Stimulated activated CD8-positive, alpha-beta memory T cell treated with anti-CD3 and anti-CD28 coated beads, Interleukin-4, amount 100 ng/mL, for 1 hour (primary cell): ENCODE measurements at places on chromosomes 1 and 21.

- DNase-seq: no peak
Observed at GRCh38 chr1:92599184-92599583, 112.5 kb upstream of the GFI1 start.

DNA sequence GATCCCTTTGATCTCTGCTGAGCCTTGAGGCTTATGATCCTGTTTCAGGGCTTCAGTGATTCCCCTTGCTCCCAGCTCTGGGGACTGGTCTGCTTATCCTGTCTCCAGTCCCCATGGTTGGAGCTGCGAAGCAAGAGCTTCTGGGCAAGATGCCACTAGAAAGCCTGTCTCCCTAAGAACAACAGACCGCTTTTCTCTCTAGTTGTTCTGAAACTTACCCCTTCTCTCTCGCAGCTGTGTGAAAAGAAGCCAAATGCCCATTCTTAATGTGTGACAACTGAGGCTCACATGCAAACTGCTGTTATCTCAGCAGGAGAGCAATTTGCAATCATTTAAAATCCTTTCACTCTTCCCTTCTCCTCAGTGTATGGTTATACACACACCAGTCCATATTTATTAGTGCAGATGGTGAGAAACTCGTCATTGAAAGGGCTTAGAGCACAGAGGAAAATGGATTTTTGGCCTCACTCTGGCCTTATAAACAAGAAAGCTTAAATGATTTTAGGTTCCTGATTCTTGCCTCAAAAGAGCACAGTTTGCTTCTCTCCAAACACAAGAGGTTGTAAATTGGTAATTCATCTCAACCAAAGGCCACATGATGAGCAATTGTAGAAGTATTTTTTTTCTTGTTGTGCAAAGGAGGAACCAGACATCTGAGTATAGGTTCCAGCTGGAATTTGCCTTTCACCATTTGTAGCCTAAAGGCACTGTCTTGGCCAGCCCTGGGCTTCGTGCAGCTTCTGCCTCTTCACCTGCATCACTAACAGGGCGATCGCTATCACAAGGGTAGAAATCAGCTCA is 179.2 kb upstream of the LMO4 start:
- DNase-seq: no peak

GRCh38 chr21:39788383-39788782 is 43.4 kb downstream of the IGSF5 start:
- DNase-seq: no peak

DNA sequence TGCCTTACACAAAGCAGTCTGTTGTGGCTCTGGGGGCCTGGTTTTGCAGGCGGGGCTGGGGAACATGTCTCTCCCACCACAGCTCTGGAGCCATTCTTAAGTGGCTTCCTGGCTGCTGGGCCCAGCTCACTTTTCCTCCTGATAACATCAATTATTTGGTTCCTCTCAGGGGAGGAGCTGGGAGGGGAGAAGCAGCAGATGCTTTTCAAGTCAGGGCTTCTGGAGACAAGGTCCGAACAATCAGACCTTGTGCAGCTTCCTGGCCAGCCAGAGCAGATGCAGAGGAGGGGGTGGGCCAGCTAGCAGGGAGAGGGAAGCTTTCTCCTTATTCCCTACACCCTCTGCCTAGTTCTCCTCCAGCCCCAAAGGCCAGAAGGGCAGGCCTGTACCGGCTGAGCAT is 3.7 kb upstream of the PAQR6 start:
- DNase-seq: no peak

DNA sequence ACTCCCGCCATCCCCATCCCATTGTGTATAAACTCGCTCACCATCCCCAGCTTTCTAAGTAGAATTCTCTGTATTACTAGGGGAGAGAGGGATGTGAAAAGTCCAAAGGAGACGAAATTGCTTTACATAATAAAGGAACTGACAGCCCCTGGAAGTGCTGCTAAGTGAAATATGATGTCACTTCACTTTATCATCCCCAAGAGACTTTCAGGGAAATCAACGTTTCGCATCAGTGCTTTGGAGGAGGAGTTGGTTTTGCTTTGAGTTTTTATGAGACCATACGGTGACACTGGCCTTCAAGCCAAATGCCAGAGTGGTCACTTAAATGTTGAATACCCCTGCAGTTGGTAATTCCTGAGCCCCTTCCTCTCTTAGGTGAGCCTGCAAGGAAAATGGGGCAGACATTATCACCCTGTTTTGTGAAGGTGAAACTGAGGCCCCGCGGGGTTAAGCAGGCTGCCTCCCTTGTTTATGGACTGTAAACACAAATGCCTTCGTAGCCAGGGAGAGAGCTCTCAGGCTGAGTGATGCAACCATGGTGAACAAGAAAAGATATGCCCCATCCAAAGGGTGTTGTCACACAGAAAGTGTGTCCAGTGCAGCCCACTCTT is 58.4 kb upstream of the KAZN start:
- DNase-seq: no peak

GRCh38 chr1:23537296-23537973 is 6.4 kb upstream of the E2F2 start:
- no peak for DNase-seq

DNA sequence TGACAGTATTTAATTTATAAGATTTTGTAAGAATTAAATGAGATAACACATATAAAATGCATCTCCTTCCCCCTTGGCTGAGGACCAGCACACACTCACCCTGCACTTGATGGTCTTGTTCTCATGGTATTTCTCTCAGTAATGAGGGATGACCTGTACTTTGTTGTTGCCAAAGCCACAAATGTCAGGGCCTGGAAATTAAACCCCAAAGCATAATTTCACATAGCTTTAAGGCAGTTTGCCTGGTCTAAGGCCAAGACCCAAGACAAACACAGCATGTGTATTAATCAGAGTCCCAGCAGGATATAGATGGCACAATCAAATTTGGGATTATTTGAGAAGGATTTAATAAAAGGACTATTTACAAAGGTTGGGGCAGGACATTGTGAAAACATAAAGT is 48.6 kb upstream of the EPS15 start:
- DNase-seq: no peak

DNA sequence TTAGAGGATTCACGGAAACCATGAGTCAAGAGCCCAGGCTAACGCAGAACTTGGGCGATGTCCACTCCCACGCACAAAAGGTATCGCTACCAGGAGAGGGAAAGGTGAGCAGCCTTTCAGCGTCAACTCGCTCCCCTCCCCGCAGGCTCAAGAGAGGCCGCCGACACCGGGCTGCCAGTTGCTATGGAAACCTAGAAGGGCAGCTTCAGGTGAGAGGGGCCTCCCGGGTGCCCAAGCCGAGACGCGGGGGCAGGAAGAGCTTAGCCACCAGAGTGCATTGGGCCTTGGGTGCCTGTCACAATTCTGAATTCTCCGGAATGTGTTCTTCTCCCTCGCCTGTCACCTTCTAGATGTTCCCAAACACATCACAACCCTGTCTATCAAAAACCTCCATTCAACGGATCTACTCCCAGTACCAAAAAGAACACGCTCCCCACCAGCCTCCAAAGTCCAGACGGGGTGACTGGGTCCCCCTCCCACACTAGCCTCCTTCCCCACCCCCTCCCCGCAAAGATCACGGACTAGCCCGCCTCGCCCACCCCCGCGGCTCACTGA is 694 bp downstream of the MEAF6 start:
- peak; percentile 10 for DNase-seq

GRCh38 chr21:36547464-36547863 is 67.5 kb upstream of the CLDN14 start:
- no peak for DNase-seq

DNA sequence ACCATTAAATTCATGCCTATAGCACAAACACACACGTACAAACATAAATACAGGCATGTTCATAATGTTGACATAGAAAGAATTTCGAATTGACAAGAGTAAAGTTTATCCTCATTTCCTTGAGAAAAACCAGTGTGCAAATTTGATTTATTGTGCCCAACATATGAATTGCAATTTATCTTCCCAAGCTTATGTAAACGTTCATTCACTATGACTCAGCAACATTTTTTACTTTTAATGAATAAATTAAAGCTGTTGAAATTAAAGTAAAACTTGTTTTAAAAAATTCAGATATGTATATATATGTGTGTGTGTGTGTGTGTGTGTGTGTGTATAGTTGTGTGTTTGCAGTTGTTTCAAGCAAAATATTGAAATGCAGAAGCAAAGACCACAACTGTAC is 1067.9 kb downstream of the BRINP3 start:
- DNase-seq: no peak

GRCh38 chr1:227225715-227226346 is 92.5 kb downstream of the CDC42BPA start:
- no peak for DNase-seq

DNA sequence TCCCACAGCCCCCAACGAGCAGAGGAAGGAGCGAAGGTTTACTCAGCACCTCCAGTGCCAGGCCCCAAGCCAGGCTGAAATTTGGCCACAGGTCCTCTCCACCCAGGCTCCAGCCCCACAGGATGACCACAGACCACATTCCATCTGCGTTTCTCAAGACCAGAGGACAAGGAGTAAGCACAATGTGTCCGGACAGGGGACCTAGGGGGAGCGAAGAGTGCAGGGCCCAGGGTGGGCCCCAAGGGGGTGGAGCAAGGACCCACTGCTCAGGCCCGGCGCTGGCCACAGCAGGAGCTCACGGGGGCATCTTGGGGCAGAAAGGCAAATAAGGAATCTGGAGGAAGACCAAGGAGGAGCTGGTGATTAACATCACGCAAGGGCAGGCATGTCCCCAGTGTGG is 100.5 kb downstream of the NPHP4 start:
- DNase-seq: no peak

- no peak for DNase-seq
Observed at GRCh38 chr1:183893561-183894289, 88.8 kb downstream of the RGL1 start.
